A549 treated with GW870086 at 1 μM for 4 hours (cell line): ENCODE measurements at places on chromosomes 2 and 18. TPM values are rescaled to one million over a fixed set of nuclear protein-coding genes. Genes with fewer than 3 reads are reported as not detected.

The CDH20 gene
- not detected in 5 replicates for total RNA-seq

The FAM110C gene
- 0.13 to 0.71 TPM (median 0.23 TPM) in 5 replicates for total RNA-seq

The TBR1 gene
- total RNA-seq: 0.02 to 0.06 TPM (median 0.04 TPM) in 4 of 5 replicates, not detected in the other

The PJVK gene
- total RNA-seq: 1.3 to 2.1 TPM (median 1.4 TPM) in 5 replicates

The MTERF4 gene
- total RNA-seq: 22.7 to 28.6 TPM (median 26.2 TPM) in 5 replicates

The B4GALT6 gene
- 4.5 to 7.5 TPM (median 6.4 TPM) in 5 replicates for total RNA-seq

The DPP10 gene
- not detected in 5 replicates for total RNA-seq

The EFR3B gene
- 11.3 to 13.7 TPM (median 12.3 TPM) in 5 replicates for total RNA-seq

The CXCR1 gene
- not detected in 5 replicates for total RNA-seq

The RAB6C gene
- total RNA-seq: not detected in 5 replicates

The PLEKHM3 gene
- 1.6 to 2.8 TPM (median 2.6 TPM) in 5 replicates for total RNA-seq

The DNER gene
- 7.5 to 11.5 TPM (median 9.1 TPM) in 5 replicates for total RNA-seq

The CHRND gene
- not detected in 5 replicates for total RNA-seq

The DNAJB2 gene
- total RNA-seq: 30.0 to 40.2 TPM (median 38.3 TPM) in 5 replicates

The EVX2 gene
- not detected in 5 replicates for total RNA-seq

The ADD2 gene
- total RNA-seq: 18.8 to 27.9 TPM (median 24.0 TPM) in 5 replicates

The SNRPD1 gene
- 152 to 194 TPM (median 164 TPM) in 5 replicates for total RNA-seq

The PHOSPHO2 gene
- total RNA-seq: 1.9 to 3.5 TPM (median 3.0 TPM) in 5 replicates

The ZNF2 gene
- total RNA-seq: 2.6 to 4.5 TPM (median 3.4 TPM) in 5 replicates

The TTC31 gene
- 13.3 to 18.3 TPM (median 16.5 TPM) in 5 replicates for total RNA-seq

The ADAM17 gene
- total RNA-seq: 21.6 to 32.9 TPM (median 30.4 TPM) in 5 replicates

The NYAP2 gene
- total RNA-seq: not detected in 5 replicates

The DOK6 gene
- not detected in 5 replicates for total RNA-seq

The GDF7 gene
- total RNA-seq: 0.06 to 0.10 TPM (median 0.07 TPM) in 5 replicates

The CABYR gene
- 12.4 to 16.9 TPM (median 13.0 TPM) in 5 replicates for total RNA-seq

The SERPINB4 gene
- total RNA-seq: 0.07 to 0.26 TPM (median 0.15 TPM) in 5 replicates

The TNS1 gene
- 12.4 to 26.9 TPM (median 19.2 TPM) in 5 replicates for total RNA-seq

The MATN3 gene
- total RNA-seq: 11.4 to 19.0 TPM (median 17.5 TPM) in 5 replicates

The CD8B2 gene
- not detected in 5 replicates for total RNA-seq

The ALPI gene
- total RNA-seq: 0.06 to 0.15 TPM in 2 of 5 replicates, not detected in the others

The TRIM54 gene
- total RNA-seq: 0.67 to 1.1 TPM (median 0.72 TPM) in 5 replicates

The PRKAG3 gene
- not detected in 5 replicates for total RNA-seq

The SLC4A5 gene
- total RNA-seq: 0.11 to 0.47 TPM (median 0.20 TPM) in 5 replicates

The NAT8 gene
- total RNA-seq: not detected in 5 replicates

The BOLL gene
- not detected in 5 replicates for total RNA-seq
